ENCODE measurements at places on chromosomes 4 and X.

DNA sequence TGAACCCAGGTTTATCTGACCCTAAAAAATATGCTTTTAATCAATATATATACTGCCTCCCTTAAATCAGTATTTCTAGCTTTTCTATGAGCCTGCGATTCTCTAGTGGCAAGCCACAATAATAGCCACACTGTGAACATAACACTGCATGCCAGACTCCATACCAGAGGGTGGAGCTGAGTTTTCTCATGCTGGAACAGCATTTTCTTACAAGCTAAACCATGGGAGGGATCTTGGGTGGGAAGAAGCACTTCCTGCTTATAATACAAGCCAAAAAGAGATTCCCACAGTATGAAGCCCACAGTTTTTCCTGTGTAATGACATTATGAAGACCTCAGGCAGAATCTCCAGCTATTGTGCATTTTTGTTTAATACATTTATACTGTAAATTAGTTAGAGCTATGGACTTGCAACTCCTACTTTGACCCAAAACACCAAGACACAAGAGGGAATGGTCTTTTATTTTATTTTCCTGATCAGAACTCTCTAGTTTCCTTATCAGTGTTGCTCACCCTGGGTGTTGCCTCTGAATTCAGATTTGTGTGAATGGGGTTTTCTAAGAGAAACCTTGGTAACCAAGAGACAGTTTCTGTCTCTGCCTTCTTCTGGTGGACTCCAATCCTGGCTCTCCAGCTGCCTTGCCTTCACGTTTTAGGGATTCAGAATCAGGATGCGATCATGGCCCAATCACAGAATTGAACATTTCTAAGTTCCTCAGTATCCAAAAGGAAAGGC lies 74.5 kb upstream of the EOLA2 start:
- no peak for DNase-seq

DNA sequence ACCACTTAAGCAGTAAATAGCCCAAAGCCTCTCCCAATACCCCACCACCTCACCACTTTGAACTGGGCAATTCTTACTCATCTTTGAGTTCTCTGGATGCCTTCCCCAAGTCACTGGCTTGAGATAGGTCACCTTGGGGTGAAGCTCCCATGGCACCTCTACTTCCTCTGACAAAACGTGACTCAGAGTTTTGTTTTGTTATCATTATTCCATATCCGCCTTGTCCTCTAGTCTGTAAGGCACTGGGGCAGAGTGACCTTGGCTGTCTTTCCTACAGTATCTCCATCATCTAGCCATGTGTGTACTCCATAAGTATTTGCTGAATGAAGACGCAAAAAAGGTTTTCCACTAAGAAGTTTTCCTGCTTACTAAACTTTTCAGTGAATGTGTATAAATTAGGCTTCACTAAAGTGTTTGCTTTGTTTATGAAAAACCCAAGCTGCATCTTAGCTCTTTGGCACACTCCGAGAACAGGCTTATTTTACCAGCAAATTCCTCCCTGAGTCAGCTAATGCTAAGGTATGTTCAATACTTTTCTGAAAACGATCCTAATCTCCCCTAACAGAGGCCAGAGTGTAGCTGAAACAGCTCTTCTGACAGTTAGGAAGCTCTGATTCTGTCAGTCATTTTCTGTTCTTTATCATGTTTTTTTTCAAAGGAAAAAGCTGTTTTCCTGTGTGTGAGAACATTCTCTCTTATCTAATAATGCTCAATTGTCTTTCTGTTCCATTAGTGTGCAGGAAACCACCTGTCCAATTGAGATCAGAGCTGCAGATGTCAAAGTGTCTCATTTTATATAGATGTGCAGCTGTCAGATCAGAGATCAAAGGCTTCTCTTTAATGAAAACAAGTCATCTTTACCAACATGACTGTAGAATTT lies 30.2 kb upstream of the TSPAN5 start:
- DNase-seq: no peak

DNA sequence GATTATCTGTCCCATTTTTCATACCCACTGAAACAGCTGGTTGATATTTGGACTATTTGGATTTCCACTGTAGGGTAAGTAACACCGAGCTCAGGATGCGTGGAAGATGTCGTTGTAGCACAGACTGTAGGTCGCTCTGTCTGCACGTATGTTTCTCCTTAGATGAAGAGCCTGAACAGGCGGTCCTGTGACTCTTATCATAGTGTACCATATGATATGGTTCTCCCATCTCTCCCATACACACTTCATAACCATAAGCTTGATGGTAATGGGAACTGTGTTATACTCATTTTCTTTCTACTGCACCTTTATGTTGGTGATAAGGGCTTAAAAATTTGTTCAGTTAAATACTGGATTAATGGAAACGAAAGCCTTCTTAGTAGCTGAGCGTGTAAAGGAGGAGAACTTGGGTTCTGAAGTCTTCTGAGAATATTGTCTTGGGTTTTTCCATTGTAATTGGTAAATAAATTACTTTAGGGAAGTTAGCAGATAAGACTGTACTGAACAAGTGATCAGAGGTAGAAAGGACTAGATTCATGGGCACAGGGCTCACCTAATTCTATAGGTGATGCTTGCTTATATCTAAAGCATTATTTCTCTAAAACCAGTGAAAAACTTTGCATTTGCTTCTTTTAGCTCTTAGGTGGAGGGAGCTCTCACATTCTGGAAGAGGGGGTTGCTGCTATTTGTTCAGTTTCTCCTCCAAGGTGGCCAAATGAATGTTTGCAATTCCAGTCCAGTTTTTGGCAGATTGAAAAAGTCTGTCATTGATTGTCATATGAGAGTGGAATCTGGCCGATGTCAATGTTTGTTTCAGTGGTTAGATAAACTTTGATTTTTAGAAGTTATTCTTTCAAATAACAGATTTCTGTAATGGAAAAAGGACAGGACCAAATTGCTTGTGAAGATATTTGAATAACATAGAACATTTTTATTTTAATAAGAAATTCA lies 15.8 kb downstream of the SMAD1 start:
- no peak for DNase-seq

DNA sequence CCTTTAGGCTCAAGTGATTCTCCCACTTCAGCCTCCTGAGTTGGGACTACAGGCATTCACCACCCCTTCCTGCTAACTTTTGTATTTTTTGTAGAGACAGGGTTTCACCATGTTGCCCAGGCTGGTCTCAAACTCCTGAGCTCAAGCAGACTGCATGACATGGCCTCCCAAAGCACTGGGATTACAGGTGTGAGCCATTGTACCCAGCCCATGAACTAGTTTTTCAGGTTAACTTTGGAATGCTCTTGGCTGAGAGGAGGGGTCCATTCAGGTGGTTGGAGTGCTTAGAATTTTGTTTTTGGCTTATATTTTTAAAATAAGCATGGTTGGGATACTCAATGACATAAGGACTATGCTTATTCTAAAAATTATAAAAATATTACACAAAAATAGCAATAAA lies 355.7 kb upstream of the MAGEB16 start:
- no peak for DNase-seq

DNA sequence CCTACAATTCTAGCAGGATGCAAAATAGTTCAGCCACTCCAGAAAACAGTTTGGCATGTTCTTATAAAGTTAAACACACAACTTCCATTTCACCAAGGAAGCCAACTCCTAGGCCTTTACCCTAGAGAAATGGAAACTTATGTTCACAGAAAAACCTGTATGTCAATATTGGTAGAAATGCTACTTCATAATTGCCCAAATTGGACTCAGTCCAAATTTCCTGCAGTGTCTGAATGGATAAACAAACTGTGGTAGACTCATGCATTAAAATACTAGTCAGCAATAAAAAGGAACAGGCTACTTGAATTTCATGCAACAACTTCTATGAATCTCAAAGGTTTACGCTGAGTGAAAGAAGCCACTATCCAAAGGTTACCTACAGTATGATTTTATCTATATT lies 1738.8 kb upstream of the IGFBP7 start:
- DNase-seq: no peak

DNA sequence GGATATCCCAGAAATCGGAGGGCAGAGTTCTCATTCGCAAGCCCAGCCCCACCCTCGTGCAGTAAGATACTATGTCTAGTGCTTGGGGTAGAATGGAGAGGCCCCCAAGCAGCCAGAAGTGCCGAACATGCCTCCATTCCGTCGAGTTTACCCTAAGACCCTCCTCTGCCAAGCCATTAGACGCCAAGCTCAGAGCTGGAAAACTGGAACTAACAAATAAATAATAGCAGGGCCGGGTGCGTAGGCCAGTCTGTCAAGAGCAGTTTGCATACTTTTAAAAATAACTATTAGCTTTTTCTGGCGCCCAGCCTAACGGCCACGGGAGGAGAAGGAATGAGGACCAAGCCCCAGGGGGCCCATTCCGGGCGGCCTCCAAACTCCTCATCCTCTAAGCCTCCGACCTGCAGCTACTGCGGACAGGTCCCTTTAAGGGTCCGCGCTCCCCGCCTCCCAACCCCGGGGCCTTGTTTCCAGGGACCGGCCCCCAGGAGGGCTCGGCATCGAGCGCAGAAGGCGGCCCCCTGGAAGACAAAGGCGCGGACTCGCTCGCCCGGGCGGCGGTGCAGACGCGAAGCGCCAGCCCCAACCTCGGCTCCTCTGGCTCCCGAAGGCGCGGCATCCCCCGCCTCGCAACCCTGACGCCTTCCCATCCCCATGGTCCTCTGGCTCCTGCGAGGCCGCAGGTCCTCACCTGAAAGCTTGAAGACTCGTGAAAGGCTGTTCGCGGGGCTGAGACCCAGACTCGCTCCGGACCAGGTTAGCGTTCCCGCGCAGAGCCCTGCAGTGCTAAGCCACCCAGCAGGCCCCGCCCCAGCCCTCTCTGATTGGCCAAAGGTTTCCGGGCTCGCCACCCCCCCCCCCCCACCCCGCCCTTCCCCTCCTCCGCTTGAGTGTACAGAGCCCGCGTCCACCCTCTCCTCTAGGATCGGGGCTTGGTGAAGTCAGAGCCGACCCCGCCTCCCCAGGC lies at the start of gene TMSB15A:
Gene TMSB15A (minus strand): TSS at position 765 of the 967 bp plus-strand sequence.
- peak; percentile 18 for DNase-seq

DNA sequence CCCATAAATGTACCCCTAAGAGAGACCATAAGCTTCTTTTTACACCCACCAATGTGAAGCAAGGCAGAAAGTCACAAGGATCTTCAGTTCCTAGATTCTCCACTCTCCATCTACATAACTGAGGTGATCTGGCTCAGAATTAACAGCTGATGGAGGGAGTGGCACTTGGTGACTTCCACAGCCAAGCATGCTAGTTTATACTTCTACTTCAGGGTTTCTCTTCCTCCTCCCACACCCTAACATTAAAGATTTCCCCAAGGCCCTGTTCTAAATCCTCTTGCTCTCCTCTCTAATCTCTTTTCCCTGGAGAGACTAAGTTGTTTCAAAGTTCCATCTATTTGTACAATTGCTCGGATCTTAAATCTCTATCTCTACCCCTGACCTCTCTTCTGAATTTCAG lies 81.1 kb downstream of the MBNL3 start:
- DNase-seq: peak; percentile 4

DNA sequence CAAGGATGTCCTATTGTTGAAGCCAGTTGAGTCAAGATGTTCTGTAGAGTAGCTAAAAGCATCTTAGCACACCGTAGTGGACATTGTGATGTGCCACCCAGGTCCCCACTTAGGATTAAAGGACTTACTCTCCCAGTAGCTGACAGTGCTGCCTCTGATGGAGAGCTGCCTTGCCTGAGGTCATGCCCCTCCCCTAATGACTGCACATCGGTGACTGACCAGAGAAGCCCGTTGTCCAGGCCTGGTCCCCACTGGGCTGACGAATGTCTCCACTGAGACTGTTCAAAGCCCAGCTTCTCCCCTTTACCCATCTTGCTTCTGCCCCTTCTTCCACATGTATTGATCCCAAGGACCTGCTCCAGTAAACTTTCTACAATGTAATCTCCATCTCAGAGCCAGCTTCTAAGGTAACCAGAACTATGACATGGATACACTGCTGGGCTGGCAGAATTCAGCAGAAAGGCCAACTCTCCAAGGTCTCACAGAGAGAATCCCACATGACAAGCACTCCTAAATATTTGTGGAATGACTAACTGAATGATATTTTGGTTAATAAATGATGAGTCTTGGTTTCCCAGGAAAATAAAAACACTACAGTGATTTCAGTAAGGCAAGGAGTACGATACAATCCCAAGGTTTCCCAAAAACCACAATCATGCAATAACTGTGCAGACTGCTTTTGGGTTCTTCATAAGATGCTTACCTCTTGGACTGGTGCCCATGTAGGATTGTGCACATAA lies 82.4 kb upstream of the TMEM150C start:
- no peak for DNase-seq

All from NCI-H524 treated with DMSO at 0.1 percent for 48 hours (cell line).